Renal pelvis (tissue), 12 donors: ENCODE measurements at places on chromosomes 16 and 17. TPM values are rescaled to one million over a fixed set of nuclear protein-coding genes. Genes with fewer than 3 reads are reported as not detected.

- DNase-seq, result peak; percentile 54
These were observed 6.0 kb upstream of the TPPP3 start for GRCh38 chr16:67399218-67399733.

TMC5 gene
- 0.81 TPM for polyA plus RNA-seq

ABCA8 gene
- 1.2 TPM for polyA plus RNA-seq

PRR29 gene
- polyA plus RNA-seq, result 4.8 TPM

DNA sequence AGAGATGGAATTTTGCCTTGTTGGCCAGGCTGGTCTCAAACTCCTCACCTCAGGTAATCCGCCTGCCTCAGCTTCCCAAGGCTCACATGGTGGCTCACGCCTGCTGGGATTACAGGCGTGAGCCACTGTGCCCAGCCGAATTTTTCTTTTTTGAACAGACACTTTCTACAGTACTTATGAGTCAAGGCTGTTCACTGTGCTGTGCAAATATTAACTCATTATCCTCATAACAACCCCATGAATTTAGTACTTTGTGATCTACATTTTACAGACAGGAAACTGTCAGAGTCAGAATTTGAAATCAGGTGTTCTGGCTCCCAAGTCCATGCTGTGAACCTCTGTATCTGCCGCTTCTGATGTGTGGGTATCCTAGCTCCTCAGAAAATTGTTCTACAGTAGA lies 25.7 kb upstream of the RASL10B start:
- DNase-seq, result no peak

DNA sequence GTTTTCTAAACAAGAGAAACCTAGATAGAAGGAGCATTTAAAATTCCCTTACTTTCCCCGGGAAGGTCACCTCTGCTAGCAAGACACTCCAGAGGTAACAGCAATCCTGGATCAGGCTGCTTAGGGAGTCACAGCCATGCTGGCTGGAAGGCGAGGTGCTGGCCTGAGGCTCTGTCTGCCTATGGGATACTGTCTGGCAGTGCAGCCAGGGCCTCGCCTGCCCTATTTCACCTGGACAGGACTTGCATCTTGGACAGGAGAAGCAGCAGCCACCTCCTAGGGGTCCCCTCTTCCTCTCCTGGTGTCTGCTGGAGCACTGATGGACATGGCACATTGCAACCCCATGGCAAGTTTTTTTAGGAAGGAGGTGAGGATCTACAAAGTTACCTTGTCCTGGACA lies 15.1 kb downstream of the FA2H start:
- no peak for DNase-seq

- no peak for DNase-seq
These were observed 12.3 kb upstream of the RAI1 start for GRCh38 chr17:17668775-17669579.

- DNase-seq, result peak; percentile 40
These were observed at the start of gene MC1R for GRCh38 chr16:89918453-89919347. MC1R (plus strand) TSS chr16:89918862; CDS start chr16:89919259, 397 bp downstream.

HBA1 gene
- polyA plus RNA-seq, result 719 TPM

DNA sequence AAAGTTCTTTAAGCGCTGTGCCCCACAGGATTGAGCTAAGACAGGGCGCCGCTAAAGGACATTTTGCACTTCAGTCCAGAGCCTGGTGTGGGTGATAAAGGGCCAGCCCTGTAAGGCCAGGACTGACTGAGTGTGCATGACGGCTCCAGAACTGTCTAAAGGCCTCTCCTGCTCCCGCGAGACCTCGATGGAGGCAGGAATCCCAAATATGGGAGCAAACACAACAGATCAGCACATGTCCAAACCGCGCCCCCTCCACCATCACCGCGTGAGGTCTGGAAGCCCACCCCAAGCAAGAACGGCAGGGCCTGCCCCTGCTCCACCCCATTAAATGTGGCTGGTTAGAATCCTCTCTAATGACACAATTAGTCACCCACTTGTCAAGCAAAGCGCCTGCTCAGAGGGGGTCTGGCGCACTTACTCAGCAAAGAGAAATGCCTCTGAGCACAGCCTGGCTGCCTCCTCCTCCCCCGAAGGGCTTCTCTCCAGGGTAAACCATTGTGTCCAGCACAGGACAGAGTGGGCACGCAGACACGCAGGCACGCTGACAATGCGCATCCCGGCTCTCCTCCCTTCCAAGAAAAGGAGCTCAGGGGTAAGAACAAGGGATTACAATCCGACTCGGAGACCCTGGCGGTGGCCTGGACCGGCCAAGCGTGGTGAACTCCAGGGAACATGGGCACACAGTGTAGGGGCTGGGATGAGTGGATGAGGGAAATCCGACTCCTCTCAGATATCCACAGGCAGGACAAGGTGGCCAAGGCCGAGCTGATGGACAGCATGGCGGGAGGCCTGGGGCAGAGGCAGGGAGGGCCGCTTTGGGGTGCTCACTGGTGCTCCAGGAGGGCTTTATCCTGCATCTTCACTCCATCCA lies 1.5 kb downstream of the MXRA7 start:
- peak; percentile 90 for DNase-seq

DNA sequence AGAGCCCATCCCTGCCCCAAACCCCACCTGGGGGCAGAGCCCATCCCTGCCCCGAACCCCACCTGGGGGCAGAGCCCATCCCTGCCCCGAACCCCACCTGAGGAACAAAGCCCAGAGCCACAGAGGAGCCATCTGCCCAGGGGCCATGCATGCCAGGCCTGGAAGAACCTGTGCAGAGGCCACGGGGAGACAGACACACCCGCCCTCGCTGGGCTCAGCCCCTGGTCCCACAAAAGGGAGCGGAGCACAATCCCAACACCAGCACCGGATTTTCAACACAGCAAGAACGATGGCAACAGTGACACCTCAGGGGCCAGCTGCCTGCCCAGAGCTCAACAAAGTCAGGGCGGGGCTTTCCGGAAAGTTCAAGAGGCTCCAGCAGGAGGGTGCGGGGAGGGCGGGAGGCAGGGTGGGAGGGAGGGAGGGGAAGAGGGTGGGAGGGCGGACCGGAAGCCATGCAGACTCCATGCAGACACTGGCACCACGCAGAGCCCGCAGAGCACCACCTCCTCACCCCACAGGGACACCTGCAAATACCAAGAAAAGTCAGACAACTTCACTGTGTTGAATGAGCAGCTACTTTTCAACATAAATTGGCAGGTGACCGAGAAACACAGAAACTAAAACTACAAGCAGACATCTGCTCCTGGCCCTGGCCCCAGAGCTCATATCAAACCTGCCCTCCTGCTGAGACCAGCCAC lies 27.9 kb upstream of the C16orf95 start:
- DNase-seq, result no peak

GRCh38 chr17:35164716-35165115 lies 17.1 kb downstream of the UNC45B start:
- DNase-seq, result no peak

SLC5A11 gene
- polyA plus RNA-seq, result 7.2 TPM

GPR142 gene
- not detected for polyA plus RNA-seq

GRCh38 chr17:44014437-44015172 lies at the start of gene TMEM101:
TMEM101 (minus strand) TSS chr17:44014963; CDS start chr17:44014952, 11 bp downstream.
- DNase-seq, result peak; percentile 93

DNA sequence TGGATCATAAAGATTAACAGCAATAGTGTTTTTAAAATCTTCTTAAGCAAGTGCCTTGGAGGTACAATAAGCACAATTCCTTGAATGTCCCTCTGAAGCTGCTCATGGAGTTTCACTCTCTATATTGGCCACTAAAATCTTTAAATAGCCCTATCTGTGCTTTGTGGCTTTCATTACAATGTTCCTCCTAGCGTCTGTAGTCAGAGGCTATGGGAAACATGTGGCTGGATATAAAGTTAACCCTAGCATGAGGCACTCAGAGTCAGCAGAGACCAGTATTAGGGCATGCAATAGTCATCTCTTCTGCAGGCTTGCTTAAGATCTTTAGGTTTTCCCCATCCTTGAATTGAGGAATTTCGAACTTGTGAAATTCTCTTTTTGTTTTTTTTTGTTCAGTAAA lies 668.2 kb downstream of the CDH11 start:
- DNase-seq, result no peak

DNA sequence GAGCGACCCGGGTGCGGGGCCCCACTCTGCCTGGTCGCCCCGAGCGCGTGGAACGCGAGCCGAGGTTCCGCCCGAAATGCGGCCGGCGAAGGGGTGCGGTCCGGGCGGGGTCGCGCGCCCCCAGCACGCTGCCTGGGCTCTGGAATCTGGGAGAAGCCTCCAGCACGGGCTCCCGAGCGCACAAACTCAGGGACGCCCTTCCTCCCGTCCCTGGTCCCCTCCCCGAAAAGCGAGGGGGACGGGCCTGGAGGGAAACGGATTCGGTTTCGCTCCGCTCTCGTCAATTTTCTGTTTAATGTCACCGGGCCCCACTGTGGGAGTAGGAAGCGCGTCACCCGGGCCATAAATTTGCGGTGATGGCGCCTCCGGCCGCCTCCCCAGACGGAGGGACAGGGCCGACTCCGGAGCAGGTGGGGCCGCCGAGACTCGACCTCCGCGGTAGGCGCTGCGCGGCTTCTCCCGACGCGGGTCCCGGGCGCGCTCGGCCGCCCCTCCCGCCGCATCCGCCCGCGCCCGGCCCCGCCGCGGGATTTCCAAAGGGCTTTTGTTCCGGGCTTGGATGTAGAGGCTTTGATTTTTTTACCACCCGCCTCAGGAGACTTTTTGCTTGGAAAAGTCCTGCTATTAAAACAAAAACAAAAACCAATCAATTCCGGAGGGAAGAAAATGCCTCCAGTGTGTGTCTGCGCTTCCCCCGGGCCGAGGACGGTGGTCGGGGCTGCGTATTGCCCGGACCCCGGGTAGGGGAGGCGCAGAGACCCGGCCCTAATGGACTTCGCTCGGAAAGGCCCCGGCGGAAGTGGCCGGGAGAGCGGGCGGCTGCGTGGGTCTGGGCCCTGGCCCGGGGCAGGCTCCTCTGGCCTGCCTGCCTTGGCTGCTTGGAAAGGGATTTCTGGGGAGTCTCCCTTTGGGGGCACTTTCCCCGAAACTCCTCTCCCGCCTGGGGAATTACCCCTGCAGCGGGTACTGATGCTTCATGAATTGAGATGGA lies 7.9 kb upstream of the BAHCC1 start:
- DNase-seq, result peak; percentile 94

DNA sequence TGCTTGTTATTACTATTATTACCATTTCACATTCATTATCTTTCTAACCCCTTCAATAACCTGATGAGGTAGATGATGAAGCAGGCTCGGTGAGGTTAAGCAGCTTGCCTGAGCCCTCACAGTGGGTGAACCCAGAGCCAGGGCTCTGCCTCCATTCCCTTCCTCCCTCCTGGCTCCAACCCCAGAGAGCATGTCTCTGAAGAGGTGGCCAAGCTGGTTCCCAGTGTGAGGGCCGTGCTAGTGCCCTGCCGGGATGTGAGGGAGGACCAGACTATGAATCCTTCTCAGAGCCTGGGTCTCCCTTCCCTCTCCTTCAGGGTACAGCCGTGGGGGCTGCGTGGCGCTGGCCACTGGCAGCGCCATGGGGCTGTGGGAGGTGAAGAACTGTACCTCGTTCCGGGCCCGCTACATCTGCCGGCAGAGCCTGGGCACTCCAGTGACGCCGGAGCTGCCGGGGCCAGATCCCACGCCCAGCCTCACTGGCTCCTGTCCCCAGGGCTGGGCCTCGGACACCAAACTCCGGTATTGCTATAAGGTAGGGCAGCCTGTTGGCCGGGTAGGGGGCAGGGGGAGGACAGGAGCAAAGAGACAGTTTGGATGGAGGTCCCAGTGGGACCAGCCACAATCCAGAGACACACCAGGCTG lies 49.6 kb downstream of the MRC2 start:
- no peak for DNase-seq

YBX2 gene
- 4.2 TPM for polyA plus RNA-seq

HSD17B2 gene
- polyA plus RNA-seq, result 13.5 TPM

KRTAP4-1 gene
- not detected for polyA plus RNA-seq

DNA sequence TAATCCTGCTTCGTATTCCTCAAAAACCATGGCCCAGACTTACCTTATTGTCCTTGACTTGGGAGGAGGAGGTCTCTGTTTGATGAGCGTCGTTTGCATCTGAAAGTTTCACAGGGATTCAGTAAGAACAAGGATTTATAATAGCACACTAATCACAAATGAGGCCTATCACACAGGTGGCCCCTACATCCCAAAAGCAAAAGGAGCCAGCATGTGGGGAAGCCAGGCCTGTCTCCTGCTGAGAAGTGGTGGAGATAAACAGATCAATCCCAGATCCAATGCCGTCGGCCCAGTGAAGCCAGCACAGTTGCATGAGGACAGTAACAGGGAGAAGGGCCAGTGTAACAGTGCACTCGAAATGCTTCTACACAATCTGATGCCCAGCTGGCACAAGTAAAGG lies 13.3 kb upstream of the EVPL start:
- DNase-seq, result no peak

DNA sequence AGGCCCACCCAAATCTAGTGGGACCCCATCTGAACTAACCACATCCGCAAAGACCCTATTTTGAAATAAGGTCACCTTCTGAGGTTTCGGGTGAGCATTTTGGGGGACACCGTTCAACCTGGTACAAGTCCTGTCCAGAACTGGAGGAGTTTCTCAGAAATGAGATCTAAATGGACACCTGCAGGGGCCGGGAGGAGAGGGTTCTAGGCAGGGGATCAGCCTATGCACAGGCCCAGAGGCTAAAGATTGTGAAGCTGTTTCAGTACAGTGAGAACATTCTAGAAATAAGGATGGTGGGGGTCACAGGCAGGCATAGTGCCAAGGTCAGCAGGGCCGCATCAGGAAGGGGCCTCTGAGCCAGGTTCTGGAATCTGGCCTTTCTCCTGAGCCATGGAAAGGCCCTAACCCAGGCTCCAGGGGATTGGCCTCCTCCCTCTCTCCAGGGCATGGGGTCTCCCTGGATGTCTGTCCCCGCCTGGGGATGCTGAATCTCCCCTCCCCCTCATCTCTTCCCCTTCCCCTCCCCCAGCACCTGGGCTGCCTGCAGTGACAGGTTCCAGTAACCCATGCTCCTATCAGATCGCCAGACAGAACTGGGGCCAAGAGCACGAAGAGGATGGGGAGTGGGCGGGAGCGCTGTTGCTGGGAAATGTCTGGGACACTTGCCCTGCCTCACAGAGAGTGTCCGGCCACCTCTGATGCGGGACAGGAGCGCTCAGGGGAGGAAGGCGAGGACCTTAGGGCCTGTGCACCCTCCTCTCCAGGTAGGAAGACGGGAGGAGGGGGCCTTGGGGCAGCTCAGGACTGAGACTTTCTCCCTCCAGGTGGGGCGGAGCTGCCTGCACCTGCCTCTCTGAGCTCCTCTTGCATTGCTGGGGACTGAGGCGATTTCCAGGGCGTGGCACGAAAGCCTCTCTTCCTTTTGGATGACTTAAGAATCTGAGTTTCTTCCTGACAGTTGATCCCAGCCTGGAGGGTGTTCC lies 321.4 kb upstream of the TNRC6C start:
- no peak for DNase-seq

BIRC5 gene
- polyA plus RNA-seq, result 26.5 TPM

SULT1A2 gene
- polyA plus RNA-seq, result 3.1 TPM

DNA sequence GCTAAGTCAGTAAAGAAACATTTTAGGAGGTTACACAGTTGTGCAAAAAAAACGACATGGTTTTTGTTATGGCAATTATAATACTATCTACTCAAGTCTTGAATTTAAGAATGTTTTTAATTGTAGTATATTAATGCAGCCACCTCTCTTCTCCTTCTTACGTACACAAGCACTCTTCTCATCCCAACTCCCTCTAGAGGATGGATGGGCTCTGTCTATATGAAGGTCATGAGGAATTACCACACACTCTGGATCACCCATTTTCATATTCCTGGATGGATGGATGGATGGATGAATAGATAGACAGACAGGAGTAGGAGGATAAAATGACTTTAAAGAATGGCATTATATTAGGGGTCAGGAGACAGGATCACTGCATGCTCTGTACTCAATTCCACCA lies 120.0 kb downstream of the PHKB start:
- no peak for DNase-seq

GDPD3 gene
- 11.3 TPM for polyA plus RNA-seq
